ENCODE measurements at places on chromosomes 2 and 18.
A peak's percentile ranks its signal among the peaks of the same experiment; 100 is the strongest.

DNA sequence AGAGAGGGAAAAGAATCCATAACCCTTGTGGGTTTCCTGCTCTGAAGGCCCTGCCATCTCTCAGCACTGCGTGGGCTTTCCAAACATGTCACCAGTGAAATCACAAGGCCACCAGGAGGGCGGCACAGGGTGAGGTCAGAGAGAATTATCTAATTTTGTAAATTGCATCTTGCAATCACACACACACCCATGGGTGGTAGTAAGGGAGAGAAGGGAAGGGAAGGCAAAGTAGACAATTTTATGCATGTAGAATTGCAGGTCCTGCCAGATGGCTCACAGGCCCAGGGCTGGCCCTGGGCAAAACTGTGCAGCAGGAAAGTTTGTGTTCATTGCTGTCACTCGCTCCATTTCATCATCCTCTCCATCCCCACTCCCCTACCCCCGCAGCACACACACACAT lies 21.0 kb upstream of the ZBTB7C start:
- DNase-seq: no peak

- DNase-seq: no peak
These were observed 26.6 kb downstream of the CROCC2 start for GRCh38 chr2:240932724-240933047.

GRCh38 chr2:196183172-196183473 lies 11.7 kb upstream of the STK17B start:
- DNase-seq: no peak

DNA sequence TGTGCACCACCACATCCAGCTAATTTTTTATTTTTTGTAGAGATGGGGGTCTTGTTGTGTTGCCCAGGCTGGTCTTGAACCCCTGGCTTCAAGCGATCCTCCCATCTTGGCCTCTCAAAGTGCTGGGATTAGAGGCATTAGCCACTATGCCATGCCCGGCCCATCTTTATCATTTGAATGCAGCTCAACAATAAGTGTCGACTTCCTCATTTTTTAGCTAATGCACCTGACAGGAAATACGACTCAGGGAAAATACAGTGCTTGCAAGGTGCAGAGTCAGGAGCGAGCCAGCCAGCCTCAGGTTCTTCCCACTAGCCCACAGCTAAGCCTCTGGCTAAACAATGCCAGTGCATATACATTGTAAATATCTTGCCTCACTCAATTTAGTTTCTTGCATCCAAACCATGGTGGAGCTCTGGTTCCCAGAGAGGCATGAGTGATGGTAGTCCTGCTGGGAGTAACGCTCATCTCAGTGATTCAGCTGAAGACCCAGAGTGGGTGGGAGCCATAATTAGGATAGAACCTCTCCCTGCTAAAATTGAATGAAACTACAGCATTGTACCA lies 135.0 kb downstream of the TGIF1 start:
- DNase-seq: no peak

- no peak for DNase-seq
These were observed 2.4 kb upstream of the ID2 start for GRCh38 chr2:8679567-8679826.

GRCh38 chr2:112959109-112959812 lies 18.5 kb upstream of the IL36G start:
- DNase-seq: no peak

DNA sequence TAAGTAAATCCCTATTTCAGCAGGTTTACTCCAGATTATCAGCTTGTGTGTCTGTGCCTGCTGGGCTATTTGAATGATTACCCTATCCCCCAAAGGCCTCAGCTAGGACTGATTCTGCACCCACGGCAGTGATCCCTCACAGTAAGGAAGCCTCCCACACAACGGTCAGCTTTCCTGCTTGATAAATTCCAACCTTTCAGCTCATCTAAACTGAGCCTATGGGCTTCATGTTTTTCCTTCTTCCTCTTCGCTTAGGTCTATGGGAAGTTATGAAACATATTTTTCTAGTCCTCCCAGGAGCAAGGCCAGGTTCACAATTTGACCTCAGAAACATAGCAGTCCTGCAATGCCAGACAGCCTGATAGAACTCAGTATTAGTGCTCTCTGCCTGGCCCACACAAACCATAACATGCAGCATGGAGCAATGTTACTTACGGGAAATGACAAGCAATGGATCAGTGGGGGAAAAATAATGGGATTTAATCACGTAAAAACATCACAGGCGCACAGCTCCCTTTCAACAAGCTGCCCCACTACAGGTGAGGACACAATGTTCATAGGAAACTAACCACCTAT lies 170.9 kb downstream of the ZNF521 start:
- no peak for DNase-seq

DNA sequence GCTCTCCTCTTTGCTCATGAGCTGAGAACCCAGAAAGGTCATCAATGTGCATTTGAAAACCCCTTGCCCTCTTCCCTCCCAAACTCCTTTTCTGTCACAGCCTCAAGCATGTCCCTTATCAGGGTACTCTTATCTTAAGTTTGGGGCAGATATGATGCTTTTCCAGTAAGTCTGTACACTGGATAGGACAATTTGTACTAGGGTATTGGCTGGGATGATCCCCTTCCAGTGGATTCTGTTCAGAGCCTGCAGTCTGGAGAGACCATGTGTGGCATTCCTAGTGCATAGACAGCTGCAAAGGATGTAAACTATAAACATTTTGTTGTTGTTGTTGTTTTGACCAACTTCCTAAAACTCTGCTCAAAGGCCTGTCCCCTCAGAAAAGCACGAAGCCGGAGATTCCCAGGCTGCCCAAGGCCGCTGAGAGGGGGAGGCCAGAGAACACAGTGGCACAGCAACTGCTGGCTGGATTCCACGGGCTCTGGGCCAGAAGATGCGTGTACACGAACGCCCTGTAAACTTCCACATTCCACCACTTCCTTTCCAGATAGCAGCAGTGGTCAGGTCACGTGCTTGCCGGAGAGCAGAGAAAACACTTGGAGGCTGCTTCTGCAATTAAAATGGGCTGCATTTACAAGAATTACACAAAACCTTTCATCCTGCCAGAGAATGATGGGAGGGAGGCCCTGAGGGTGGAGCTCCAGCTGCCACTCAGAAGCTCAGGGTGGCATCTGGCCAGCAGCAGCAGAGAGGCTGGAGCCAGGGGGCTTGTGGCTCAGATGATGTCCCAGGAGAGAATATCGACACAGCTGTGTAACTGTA lies 42.1 kb downstream of the BMP10 start:
- DNase-seq: peak; percentile 34

GRCh38 chr2:29269095-29269764 lies 154.0 kb downstream of the CLIP4 start:
- no peak for DNase-seq

- DNase-seq: no peak
These were observed 787.9 kb upstream of the FANCL start for GRCh38 chr2:59029058-59029457.

- no peak for DNase-seq
These were observed 285.7 kb downstream of the TCF4 start for GRCh38 chr18:55302167-55302833.

DNA sequence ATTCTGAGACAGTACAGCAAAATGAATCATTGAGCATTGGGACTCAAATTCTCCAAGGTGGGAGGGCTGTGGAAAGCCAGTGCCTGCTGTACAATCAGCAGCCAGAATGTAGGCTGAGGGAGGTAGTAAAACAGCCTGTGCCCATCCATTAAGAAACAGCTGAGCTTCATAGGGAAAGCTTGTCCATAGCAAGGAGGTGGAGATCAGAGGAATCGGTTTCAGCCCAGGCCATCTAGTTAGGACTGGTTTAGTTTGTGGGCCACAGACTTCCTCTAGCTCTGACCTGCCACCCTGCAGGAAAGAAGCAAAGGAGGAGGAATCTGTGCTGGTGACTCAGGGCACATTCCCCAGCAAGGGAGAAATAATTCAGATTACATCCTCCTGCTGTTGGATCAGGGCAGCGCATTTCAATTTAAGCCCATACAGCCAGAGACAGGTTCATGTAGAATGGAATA lies 333.4 kb downstream of the SETBP1 start:
- no peak for DNase-seq

DNA sequence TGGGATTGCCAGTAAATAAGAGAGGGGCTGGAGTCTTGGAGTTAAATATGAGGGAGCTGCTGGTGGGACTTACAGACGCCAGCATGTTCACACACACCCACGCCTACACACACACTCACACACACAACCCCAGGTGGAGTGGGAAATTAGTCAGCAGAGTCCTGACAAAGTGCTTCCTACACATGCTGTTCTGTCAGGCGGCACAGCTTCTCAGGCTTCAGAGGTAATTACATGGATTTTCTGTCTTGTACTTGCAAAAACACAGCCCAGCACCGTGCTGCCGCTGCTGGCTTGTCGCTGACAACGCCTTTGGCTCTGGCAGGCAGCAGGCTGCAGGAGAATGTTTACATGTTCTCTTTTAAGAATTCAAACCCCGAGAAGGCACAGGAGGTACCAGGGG lies 1186.3 kb upstream of the CELF4 start:
- DNase-seq: no peak

DNA sequence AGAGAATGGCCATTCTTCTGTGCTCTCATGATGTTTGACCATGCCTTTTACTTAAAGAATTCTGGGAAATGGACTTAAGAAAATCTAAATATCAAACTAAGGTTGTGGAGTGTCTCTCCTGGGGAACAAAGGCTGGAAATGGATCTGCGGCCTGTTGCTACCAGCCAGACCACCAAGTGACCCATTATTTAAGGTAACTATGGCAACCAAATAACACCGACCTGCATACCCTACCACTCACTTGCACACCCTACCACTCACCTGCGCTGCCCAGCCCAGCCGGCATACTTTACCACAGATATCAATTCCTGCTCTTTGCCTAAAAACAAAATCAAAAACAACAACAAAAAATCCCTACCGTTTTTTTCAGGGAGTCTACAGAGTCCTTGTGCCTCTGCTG lies 203.2 kb downstream of the NBAS start:
- no peak for DNase-seq

GRCh38 chr18:70276416-70277191 lies 12.2 kb upstream of the SOCS6 start:
- DNase-seq: no peak

DNA sequence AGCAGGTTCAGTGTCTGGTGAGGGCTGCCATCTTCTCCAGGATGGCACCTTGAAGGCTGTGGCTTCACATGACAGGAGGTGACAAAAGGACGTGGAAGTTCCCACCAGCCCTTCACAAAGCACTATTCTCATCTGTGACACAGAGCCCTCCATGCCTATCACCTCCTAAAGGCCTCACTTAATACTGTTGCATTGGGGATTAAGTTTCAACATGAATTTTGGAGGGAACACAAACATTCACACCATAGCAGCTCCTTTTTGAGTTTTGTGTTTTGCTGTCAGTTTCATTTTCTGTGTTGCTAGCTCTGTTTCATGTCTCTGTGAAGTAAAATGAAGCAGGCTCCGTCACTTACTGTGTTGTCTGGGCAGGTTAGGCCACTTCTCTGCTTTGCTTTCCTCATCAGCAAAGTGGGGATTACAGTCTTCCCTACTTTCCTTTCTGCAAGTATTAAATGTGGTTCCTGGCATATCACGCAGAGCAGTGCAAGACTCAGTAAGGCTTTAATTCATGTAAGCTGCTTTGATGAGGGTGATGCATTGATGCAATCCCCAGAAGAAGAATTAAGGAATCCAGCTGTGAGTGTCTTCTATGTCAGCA lies 31.6 kb downstream of the LIMS1 start:
- DNase-seq: no peak

GRCh38 chr2:179020156-179020750 lies 29.7 kb downstream of the CCDC141 start:
- DNase-seq: no peak

- no peak for DNase-seq
These were observed 82.0 kb downstream of the DCDC2C start for GRCh38 chr2:3785220-3785889.

- no peak for DNase-seq
These were observed 74.3 kb upstream of the CCDC150 start for GRCh38 chr2:196565106-196565765.

DNA sequence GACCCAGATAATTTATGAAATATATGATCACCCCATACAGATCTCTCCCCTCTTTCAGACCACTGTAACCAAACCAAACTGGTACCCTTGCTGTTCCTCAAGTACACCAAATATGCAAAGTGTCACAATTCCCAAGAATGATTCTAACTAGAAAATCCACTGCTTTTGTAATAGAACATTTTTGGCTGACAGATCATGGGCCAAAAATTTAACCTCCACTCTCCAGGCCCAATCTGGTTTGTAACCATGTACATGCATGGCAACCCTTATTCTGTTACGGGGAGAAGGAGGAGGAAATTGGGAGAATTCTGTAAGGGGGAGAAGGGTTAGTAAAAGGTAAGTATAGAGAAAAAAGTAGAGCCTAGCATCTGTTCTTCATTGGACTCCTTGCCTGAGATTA lies 62.0 kb downstream of the IKZF2 start:
- no peak for DNase-seq

DNA sequence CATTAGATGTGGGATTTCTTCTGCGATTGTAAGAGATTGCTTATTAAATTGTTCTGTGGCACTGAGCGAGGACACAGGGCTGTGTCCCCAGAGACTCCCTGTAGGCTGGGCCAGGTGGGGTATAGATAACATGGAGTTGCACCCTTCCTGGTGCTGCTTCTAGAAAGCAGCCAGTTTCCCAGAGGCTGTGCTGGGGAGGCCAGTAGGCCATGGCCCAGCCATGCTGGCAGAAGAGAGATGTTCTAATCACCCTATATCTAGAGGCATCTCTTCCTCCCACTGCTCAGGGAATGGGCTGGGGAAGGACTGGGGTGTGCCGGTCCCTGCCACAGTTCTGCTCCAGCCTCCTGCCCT lies 66.9 kb downstream of the HS1BP3 start:
- DNase-seq: no peak

DNA sequence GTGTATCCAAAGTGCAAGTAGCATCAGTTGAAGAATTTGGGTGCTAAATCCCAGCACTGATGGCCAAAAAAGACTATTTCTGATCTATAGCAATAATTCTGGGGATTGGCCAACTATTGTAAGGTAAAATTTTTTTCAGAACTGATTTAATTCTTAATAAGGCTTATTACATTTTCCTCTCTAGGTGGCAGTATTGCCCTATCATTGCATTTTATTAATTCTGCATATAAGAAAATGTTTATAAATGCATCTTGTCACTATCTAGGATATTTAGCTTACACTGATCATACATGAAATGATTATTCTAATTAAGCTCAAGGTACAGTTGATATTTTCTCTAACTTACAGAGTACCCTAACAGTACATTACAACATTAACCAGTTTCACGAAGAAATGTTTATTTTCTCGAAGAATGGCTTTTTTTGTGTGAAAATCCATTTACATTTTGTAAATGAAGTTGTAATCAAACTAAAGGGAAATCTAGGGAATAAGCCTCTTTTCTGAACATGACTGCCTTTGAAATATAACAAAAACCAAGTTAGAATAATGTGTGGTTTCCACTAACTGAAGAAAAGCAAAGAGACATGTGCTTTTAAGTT lies 11.0 kb downstream of the TTN start:
- DNase-seq: no peak

DNA sequence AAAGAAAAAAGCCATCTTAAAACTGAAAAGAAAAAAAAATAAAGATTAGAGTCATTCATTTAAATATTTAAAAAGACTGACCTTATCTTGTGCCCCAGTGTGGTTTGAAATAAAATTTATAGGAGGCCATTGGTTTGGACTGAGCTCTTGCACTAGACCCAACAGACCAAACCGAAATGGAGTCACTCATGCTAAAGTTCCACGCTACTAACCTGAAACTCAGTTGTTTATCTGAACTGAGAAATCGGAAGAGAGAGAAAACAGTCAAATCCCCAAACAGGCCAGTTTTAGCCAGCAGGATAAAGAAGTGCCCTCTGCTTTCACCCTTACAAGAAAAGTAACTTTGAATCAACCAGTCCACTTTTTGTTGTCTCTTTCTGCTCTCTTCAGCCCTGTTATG lies 18.2 kb downstream of the RBM43 start:
- no peak for DNase-seq
